ENCODE measurements at places on chromosomes 6 and 20.

GRCh38 chr6:42404484-42404883 lies 47.2 kb downstream of the TRERF1 start:
- no peak for DNase-seq

- DNase-seq = no peak
Observed at GRCh38 chr20:53735536-53736050, 142.0 kb upstream of the ZNF217 start.

DNA sequence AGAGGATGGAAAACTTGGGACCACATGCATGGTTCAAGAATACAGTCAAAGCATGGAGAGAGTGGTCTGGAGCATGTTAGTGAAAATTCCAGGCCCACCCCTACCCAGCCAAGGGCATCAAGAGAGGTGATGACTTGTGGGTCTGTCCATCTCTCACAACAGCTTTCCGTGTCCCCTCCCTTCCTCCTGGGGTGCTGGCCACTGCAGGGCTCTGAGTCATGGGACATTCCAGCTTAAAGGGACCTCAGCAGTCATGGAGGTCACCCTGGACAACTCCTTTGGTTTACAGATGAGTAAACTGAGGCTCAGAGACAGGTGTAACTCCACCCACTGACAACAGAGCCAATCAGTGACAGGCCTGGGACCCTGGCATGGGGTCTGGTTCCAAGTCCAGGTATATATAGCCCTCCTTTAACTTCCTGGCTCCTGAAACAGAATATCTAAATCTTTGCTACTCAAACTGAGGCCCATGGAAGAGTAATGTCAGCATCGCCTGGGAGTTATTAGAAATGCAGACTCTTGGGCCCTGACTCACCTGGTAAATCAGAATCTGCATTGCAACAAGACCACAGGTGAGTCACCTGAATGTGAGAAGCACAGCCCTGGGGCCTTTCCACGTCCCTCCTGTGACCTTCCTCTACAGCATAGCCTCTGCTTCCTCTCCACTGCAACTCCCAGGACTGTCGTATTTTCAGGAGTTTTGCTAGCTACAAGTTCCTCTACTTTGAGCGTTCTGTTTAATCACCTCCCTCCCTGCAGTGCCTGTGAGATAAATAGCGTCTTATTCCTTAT lies 170.2 kb downstream of the ZDHHC14 start:
- no peak for DNase-seq

DNA sequence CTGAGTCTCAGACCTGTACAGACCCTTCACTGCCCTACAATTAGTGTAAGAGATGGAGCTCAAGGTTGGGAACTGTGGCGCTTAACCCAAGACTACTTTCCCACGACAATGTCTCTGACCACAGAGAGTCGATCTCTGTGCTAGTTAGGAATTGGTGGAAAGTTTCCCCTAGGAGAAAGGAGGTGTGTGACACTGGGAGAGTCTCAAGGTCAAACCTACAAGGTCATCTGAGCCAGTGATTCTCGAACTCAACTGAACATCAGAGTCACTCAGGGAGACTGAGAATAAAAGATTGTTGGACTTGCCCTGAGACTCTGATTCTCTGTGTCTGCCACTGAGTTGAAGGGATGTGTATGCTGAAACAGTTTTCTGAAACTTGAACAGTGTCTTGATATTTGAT lies 9.7 kb upstream of the AFDN start:
- DNase-seq = no peak

DNA sequence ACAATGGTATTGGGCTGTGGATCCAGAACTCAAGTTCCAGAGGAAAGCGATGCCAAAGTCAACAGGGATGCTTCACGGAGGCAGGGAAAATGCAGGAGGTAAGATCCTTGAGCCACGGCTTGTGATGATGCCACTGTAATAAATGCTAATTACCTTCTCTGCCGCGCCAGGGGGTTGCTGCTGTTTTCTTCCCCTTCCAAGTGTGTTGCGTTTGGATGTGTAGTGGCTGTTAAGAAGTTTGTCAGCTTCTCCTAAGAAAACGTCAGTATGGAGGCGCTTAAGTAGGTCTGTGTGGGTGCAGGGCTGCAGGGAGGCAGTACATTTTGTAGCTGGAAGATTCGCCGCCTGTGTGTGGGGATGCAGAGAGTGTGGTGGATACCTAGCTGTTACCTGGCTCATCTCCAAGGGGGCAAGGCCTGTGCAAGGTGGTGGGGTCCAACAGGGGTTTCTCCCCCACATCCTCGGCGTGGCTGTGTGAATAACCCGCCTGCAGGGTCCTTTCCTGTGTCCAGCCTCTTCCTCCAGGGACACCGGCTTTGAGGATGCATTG lies 318.7 kb downstream of the CDH4 start:
- no peak for DNase-seq

GRCh38 chr20:2946988-2947961 lies 74.0 kb downstream of the PTPRA start:
- DNase-seq = no peak

- no peak for DNase-seq
Observed at GRCh38 chr20:35302421-35303335, 10.5 kb upstream of the FAM83C start.

DNA sequence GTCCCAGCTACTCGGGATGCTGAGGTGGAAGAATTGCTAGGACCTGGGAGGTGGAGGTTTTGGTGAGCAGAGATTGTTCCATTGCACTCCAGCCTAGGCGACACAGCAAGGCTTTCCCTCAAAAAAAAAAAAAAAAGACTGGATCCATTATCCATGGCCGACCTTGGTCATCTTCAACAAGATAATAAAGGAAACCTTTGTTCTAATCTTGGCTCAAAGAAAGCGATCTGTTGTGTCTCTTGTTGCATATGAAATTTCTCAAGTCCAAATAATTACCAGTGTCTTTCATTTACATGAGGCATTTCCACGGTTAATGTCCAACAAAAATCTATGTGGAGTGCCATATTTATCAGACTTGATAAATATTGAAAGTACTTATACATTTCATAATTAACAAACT lies 23.7 kb upstream of the KIF16B start:
- DNase-seq = no peak
